Hepatic stellate cell (primary cell): ENCODE measurements at places on chromosomes 5 and 9.

GRCh38 chr9:14308853-14309145 lies 5.1 kb downstream of the NFIB start:
- no peak for DNase-seq

DNA sequence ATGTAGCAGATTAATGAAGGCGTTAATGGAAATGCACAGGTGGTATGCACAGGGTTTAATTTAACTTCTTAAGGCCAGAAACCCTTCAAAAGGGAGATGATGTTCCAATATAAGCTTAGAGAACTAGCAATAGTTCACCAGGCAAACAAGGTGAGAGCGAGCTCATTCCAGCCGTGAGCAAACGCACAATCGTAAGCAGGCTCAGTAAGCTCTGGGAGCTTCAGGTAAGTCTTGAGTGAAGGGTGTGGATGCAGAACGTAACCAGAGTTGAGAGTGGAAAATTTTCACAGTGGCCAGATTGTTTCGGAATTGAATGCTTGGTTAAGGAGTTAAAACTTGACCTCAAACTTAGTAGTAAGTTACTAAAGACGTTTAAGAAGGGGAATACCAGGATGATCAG lies 5.7 kb downstream of the EQTN start:
- DNase-seq = no peak

GRCh38 chr5:125148076-125148475 lies 401.6 kb upstream of the ZNF608 start:
- no peak for DNase-seq

- peak; percentile 40 for DNase-seq
Measured at GRCh38 chr5:57488215-57488955, 5.8 kb upstream of the ACTBL2 start.

DNA sequence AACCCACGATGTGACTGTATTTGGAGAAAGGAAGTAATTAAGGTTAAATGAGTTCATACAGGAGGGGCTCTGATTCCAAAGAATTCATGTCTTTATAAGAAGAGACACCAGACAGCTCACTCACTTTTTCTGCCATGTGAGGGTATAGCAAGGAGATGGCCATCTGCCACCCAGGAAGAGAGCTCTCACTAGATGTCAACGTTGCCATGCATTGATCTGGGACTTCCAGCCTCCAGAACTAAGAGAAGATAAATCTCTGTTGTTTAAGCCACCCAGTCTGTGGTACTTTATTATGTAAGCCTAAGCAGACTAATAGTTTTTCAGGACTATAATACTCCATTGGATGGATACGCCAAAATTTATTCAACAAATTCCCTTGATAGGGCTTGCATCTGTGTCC lies 89.8 kb upstream of the RAD23B start:
- no peak for DNase-seq

DNA sequence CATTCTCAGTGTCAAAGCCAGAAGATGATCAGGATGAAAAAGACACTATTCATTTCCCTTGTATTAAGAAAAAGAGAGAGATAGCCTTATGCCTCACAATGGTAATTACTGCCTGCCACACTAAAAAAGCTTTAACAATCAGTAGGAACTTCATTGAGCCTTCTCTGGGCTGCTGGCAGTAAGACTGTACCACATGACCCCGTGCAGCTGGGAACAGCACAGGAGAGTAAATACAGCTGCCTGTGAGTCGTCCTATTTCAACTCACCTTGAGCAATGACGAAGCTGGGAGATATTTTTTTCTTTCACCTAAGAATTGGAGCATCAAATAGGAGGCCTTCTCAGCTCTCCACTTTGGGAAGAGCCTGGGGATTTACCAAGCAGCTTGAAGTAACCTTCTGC lies 316.3 kb downstream of the GABRB2 start:
- no peak for DNase-seq

DNA sequence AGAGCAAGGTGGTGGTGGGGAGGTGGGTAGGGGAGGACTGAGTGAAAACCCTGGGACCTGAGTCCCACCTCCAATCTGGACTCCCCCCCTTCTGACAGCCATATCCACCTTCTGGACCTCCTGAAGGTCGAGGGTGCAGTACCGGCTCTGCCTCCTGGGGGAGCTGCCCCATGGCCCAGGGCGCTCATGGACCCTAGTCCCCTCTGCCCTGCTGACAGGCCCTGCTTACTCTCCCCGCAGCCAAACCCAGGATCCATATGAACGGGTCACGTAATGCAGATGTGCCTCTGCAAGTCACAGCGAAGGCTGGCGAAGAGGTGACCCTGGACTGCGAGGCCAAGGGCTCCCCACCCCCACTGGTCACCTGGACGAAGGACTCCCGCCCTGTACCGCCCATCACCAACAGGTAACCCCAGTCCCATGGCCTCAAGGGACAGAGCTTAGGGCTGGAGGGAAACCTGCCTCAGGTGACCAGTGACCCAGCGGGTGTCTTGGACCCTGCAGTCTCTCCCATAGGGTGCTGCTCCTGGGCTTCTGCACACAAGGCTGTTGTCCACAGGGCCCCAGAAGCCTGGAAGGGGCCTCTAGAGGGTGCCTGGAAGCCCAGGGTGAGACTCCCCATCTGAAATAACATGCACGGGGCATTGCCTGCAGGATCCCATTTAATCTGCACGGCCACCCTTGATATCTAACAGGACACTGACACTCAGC lies 61.7 kb downstream of the HMCN2 start:
- no peak for DNase-seq

DNA sequence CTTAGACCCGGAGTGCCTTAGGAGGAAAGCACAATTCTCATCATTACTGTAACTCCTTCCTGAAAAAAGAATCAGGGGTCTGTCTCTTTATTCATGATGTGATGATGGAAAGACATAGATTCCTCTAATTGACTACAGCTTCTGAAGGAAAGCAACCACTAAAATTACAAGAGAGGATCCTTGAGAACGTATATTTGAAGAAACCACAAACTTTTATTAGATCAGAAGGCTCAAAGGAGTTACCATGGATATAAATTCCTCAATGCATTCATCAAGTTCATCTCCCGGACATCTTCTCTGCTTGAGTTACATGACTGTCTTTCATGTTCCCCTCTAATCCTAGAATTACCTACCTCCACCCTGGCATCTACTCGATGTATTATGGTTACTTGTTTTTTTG lies 104.1 kb upstream of the PAPPA start:
- no peak for DNase-seq

GRCh38 chr5:107168086-107168485 lies 502.7 kb downstream of the EFNA5 start:
- DNase-seq = no peak

DNA sequence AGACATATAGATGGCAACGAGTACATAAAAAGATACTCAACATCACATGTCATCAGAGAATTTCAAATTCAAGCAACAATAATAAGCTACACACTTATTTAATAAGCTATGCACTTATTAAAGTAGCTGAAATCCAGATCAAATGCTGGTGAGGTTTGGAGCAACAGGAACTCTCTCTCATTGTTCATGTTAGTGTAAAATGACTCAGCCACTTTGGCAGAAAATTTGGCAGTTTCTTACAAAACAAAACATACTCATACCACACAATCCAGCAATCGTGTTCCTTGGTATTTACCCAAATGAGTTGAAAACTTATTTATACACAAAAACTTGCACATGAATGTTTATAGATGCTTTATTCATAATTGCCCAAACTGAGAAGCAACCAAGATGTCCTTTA lies 131.5 kb upstream of the NFIL3 start:
- DNase-seq = no peak

- no peak for DNase-seq
Measured at GRCh38 chr5:139686706-139687441, 38.7 kb downstream of the CXXC5 start.

DNA sequence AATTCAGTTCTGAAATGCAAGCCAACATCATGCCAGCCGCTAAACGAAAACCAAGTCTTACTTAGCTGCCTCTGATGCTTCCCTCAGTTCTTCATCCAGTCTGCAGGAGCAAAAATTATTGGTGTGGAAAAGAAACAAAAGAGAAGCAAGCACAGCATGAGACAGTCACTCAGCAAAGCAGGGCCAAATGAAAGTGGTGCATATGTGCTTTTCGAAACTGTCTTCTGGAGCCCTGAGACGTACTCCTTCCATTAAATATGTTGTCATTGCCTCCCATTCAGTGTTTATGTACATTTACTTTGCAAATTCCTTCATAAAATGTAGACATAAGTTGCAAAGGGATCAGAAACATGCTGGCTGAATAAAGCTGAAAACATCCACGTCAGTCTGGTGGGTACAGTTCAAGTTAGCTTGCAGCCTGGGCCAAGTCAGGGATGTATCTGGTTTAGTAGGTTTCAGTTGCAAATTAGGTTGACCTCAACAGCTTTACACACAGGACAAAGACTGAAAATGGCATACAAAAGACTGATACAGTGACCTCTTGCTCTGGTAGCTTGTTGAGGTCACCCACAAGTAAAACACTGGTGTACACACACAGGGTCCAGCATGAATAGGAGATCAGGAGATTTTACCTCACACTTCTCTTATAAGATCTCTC lies 139.7 kb upstream of the PCA3 start:
- no peak for DNase-seq

GRCh38 chr5:58930520-58930919 lies 347.6 kb downstream of the RAB3C start:
- no peak for DNase-seq

DNA sequence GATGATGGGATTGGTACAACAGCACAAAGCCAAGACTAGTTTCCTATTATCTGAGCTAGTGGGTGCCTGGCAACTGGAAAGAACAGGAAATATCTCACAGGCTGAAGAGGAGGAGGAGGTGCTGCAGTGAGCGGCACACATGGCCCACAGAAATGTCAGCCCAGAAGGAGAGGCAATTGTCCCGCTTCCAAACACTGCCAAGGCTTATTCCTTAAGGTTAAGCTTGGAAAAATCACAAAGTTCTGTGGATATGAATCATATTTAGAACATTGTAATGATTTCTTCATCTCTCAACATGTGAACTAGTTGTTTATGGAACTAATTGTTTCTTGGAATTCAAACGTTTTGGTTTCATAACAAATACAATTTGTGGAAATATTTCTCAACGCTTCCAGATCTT lies 1019.5 kb upstream of the SEMA6A start:
- no peak for DNase-seq

DNA sequence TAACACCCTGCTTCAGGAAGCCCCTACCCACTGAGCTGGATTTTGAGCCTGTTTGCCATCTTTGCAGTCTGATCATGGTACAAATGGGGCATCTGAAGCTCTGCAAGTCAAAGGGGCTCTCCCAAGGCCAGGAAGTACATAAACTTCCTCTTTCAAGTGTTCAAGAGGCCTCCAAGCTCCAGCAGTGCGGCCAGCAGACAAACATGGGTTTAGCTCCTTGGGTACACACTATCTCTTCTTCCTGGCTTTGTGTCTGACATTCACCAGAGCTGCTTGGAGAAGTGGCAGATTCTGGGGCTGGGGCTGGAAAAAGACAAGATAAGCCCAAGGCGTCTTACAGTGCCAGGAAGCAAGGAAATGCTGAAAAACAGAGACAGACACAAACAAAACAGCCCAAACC lies 34.1 kb downstream of the LAMC3 start:
- no peak for DNase-seq

- no peak for DNase-seq
Measured at GRCh38 chr9:108642871-108643270, 212.9 kb downstream of the ACTL7B start.

GRCh38 chr5:173800340-173800739 lies 87.8 kb upstream of the CPEB4 start:
- no peak for DNase-seq

GRCh38 chr5:74798977-74799911 lies 32.2 kb downstream of the NSA2 start:
- no peak for DNase-seq

GRCh38 chr5:17412760-17413671 lies 85.0 kb upstream of the TAF11L2 start:
- no peak for DNase-seq

DNA sequence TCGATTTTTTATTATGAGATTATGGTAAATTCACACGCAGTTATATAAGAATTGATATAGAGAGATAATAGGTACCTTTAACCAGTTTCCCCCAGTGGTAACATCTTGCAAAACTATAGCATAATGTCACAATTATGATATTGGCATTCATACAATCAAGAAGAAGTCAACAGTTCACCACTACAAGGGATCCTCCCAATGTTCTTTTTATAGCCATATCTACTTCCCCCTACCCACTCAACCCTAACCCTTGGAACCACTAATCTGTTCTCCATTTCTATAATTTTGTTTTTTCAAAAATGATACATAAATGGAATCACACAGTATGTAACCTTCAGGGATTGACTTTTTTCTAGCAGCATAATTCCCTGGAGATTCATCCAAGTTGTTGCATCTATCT lies 9.8 kb downstream of the ACTL7B start:
- no peak for DNase-seq

DNA sequence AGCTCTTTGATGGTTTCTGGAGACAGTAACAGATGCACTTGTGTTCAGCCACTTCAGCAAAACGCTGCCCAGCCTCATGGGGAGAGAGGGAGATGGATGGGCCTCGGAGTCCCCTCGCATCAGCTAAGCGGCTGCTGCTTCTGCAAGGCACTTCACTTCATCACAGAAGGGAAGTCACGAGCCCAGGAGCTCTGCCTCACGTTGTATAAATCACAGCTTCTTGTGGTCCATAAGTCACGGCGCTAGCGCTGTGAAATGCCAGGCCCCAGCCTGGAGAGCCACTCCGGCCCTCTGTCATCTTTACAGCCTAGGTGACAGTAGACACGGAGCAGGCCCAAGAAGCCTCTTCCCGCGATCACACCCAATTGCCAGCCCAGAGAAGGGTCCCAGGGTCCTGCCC lies 23.4 kb downstream of the DBH start:
- no peak for DNase-seq

- DNase-seq = peak; percentile 7
Measured at GRCh38 chr9:76817489-76817888, 53.3 kb downstream of the PCA3 start.

GRCh38 chr9:75712700-75713099 lies 177.8 kb upstream of the PCSK5 start:
- no peak for DNase-seq

DNA sequence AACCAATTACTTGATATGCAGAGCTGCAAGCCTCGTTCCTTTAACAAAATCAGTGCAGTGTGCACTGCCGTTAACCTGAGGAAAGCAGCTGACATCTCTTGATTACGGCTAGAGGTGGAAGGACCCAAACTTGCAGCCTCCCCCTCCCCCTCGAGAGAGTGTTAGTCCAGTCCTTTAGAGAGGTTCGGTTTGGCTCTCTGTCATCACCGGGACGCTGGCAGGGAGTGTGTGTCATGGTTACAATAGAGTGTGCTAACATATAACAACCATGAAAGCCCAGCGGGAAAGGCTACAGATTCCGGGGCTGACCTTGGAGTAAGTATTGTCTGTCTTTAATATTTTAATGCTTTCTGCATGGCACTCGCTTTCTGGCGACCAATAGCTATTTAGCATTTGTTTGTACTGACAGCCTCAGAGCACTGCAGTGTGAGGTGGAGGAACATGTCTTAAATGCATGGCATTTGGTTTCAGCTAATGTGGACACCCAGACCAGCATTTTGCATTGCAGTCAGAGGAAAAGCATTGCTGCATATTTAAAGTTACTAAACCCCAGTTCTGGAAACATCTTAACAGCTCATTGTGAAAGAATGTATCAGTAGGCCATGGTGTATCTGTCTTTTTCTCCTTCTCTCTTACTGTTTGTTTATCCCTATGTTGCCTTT lies 237.5 kb downstream of the CD180 start:
- peak; percentile 26 for DNase-seq

- DNase-seq = no peak
Measured at GRCh38 chr9:127559247-127559680, 52.8 kb upstream of the STXBP1 start.

- no peak for DNase-seq
Measured at GRCh38 chr5:96904054-96904931, 28.0 kb downstream of the ERAP2 start.
